WTC11 (cell line): ENCODE measurements at places on chromosomes 2 and 18.

DNA sequence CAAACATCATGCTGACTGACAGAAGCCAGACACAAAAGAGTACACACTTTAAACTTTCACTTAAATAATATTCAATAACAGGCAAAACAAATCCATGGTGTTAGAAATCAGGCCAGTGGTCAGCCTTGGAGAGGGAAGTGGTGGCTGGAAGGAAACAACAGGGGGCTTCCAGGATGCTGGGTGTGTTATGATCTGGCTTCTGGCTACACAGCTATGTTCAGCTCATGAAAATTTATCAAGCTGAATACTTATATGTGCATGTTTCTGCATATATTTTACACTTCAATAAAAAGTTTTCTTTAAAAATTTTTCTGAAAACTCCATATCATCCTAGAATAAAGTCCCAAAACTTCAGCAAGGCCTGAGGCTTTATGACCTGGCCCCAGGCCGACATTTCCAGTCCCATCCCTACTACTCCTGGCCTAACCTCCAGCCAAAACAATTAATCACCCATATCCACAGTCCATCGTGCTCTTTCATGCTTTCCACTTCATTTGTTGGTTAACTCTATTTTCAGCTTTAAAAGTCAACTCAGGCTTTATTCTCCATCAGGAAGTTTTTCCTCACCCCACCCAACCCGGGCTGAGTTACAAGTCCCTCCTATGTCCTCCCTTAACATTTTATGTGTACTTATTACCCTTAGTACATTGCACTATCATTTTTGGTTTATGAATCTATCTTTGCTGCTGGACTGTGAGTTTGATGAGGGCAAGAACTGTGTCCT, 27.9 kb upstream of the SPTBN1 start:
- no peak overlapping the region for H3K27ac ChIP-seq
- no peaks in the 10 kb centered on the region for H3K4me1 ChIP-seq
- no peaks in the 10 kb centered on the region for H3K27me3 ChIP-seq
- no peak for DNase-seq

- H3K4me1 ChIP-seq = 0 out of 2 replicates have a peak, but pooled peaks cover 2% of the 10 kb centered on the region
- no peak for DNase-seq
- H3K27me3 ChIP-seq = no peaks in the 10 kb centered on the region
- no peak overlapping the region for H3K4me3 ChIP-seq
- peaks cover 20% of the 10 kb centered on the region for H3K36me3 ChIP-seq
- H3K27ac ChIP-seq = no peak overlapping the region
Measured at GRCh38 chr2:215499331-215499730, 63.5 kb upstream of the FN1 start.

GRCh38 chr2:127117603-127118002, 10.6 kb upstream of the BIN1 start:
- H3K27me3 ChIP-seq = no peaks in the 10 kb centered on the region; the same call in 1 of the 2 replicates
- no peak overlapping the region for H3K4me3 ChIP-seq
- no peak overlapping the region for H3K27ac ChIP-seq
- H3K4me1 ChIP-seq = peaks cover 11% of the 10 kb centered on the region
- peaks cover 20% of the 10 kb centered on the region for H3K36me3 ChIP-seq

DNA sequence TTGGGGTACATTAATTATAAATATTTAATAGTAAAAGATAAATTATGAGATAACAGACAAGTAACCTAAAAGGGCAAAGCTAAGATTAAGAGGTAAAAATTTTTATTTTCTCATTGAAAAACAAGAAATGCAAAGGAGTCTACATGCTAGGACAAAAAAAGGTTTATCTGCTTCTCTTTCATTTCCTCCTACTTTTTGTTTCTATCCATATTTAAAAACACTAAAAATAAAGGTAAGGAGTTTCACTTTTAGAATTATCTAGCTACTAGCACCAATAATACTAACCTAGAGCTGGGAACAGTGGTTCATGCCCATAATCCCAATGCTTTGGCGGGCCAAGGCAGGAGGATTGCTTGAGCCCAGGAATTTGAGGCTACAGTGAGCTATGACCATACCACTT, 1551.7 kb upstream of the SLC39A10 start:
- no peaks in the 10 kb centered on the region for H3K4me1 ChIP-seq
- no peak for DNase-seq
- no peak overlapping the region for H3K27ac ChIP-seq
- H3K36me3 ChIP-seq = no peaks in the 10 kb centered on the region
- H3K4me3 ChIP-seq = no peak overlapping the region

- H3K4me3 ChIP-seq = no peak overlapping the region
- no peak for DNase-seq
- H3K27ac ChIP-seq = no peak overlapping the region
- no peaks in the 10 kb centered on the region for H3K36me3 ChIP-seq
- no peaks in the 10 kb centered on the region for H3K27me3 ChIP-seq
- H3K4me1 ChIP-seq = peaks cover 55% of the 10 kb centered on the region
Measured at GRCh38 chr18:58118536-58118935, 74.5 kb downstream of the NEDD4L start.

DNA sequence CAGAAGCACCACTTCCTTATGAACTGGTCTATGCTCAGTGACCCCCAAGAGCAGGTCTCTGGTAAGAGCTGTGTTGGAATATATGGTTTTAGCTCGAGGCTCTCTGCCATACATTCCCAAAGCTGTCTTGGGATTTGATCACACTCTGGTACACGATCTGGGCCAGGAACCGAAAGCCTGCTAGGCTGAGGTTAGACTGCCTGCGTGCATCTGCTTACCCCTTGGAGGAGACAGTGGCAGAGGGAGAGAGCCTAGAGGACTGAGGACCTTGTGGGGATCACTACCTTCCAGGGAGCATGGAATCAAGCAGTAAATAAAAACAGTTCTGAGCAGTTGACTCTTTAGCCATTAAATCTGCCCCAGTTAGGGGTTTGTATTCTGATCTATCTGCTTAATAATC, 63.7 kb downstream of the ZNF532 start:
- peaks cover 75% of the 10 kb centered on the region for H3K4me1 ChIP-seq
- H3K4me3 ChIP-seq = peak overlapping the region; percentile 45
- H3K36me3 ChIP-seq = peaks cover 31% of the 10 kb centered on the region
- DNase-seq = no peak
- peak overlapping the region; percentile 96 for H3K27ac ChIP-seq

DNA sequence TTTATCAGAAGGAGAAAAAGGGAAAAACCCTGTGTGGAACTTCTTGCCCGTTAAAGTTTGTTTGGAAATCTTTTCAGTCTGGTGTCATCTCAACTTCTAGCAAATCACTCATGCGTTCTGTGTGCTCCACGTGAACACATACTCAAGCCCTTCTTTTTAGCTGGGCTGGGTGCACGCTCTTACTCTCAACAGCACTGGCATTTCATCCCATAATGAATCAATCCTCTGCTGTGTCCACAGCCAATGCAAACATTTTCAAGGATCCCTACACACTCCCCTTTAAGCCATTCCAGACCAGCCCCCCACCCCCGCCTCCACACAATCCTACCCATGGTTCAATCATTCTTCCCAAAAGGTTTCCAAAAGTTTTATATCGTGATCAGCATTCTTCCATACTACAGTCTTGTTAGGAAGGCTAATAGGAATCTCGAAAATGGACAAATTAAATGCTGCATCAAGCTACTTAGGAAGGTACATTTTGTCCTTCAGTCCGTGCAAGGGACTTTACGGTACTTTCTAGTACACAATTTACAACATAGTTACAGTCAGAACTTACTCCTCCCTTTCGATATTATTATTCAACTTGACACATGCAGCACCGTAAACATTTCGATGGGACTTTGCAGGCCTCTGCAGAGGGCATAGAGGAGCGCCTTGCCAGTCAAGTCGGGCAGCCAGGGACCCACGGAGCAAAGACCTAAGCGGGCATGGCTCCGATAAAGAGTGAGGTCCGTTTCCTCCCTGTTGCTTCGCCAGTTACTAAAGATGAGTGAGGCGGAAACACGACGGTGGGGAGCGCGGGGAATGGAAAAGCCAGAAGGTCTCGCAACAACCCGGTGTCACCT, 1.4 kb downstream of the PTGR3 start:
- H3K27me3 ChIP-seq = peaks cover 81% of the 10 kb centered on the region
- no peak for DNase-seq
- peak overlapping the region; percentile 83 for H3K4me3 ChIP-seq
- peaks cover 56% of the 10 kb centered on the region for H3K4me1 ChIP-seq

GRCh38 chr18:74597034-74597661, 522 bp upstream of the ZNF407 start:
- no peaks in the 10 kb centered on the region for H3K36me3 ChIP-seq
- peaks cover 19% of the 10 kb centered on the region for H3K4me1 ChIP-seq
- peak; percentile 61 for DNase-seq

DNA sequence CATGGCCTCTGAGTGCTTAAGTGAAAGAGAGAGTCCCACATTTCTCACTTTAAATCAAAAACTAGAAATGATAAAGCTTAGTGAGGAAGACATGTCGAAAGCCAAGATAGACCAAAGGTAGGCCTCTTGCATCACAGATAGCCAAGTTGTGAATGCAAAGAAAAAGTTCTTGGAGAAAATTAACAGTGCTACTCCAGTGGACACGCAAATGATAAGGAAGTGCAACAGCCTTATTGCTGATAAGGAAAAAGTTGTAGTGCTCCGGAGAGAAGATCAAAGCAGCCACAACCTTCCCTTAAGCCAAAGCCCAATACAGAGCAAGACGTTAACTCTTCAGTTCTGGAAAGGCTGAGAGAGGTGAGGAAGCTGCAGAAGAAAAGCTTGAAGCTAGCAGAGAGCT, 32.1 kb downstream of the PSMD1 start:
- peaks cover 76% of the 10 kb centered on the region for H3K36me3 ChIP-seq
- no peaks in the 10 kb centered on the region for H3K4me1 ChIP-seq
- H3K27ac ChIP-seq = no peak overlapping the region
- H3K4me3 ChIP-seq = no peak overlapping the region
- no peak for DNase-seq

DNA sequence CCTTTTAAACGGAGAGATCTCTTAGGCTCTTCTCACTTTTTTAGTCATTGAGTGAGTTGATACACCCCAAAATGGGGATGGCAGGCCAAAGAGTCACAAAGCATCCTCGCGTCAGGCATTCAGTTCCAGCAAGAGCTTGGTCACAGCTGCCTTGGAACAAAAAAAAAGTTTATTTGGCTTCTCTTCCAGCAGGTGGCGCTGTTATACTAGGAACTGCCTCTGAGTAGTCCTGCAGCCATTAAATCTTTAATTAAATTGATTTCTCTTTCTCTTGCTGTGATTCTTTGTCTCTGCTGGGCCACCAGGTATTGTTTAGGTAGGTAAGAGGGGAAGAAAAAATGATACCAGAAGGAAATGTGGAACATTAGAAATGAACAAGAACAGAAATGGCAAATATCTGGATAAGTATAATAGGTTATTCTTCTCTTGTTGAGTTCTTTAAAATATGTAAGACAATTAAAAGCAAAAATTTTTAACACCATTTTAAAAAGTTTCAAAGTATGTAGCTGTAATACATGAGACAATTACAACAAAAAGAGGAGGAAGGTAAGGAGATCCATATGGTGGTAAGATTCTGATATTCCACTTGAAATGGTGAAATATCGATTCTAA, 175.1 kb downstream of the GALNT1 start:
- H3K4me1 ChIP-seq = peaks cover 26% of the 10 kb centered on the region
- H3K36me3 ChIP-seq = peaks cover 47% of the 10 kb centered on the region
- peak; percentile 63 for DNase-seq
- H3K4me3 ChIP-seq = no peak overlapping the region

- DNase-seq = no peak
- H3K36me3 ChIP-seq = peaks cover 29% of the 10 kb centered on the region
- no peak overlapping the region for H3K27ac ChIP-seq
- H3K4me1 ChIP-seq = peaks cover 23% of the 10 kb centered on the region
- peaks cover 6% of the 10 kb centered on the region; the same call in 1 of the 2 replicates for H3K27me3 ChIP-seq
Measured at GRCh38 chr18:22935431-22935830, 2.3 kb downstream of the RBBP8 start.

DNA sequence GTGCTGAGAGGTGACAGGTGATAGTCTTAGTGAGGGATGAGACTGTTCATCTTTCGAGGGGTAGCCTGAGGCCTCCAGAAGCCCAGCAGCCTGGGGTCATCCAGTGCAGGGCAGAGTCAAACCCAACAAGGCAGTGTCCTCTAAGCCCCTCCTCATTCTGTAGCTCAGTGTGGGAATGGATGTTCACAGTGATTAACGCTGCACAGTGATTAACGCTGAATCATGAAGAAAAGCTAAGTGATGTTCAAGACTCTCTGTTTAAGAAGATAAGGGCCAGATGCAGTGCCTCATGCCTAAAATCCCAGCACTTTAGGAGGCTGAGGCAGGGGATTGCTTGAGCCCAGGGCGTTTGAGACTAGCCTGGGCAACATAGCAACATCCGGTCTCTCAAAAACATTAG, 56.3 kb upstream of the LAPTM4A start:
- H3K4me3 ChIP-seq = no peak overlapping the region
- no peak overlapping the region for H3K27ac ChIP-seq
- peaks cover 7% of the 10 kb centered on the region for H3K4me1 ChIP-seq
- no peak for DNase-seq

DNA sequence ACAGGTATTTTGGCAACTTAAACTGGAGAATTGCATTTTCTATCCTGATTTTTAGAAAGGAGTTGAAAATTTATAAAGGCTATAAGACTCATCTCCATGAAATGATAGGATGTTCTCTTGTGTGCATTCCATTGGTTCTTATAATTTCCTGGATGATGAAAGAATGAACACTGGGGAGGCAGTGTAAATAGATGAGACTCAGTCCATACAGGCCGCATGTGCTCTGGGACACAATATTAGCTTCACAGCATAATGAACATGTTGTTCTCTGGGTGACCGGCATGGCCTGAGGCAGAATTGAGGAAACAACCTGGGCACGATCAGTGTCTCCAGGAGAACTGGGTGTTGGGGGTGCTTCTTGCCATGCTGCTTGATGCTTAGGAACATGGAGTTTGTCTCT, 38.8 kb downstream of the AOX1 start:
- no peak for DNase-seq
- peaks cover 22% of the 10 kb centered on the region for H3K4me1 ChIP-seq
- no peak overlapping the region for H3K4me3 ChIP-seq
- no peaks in the 10 kb centered on the region for H3K36me3 ChIP-seq

DNA sequence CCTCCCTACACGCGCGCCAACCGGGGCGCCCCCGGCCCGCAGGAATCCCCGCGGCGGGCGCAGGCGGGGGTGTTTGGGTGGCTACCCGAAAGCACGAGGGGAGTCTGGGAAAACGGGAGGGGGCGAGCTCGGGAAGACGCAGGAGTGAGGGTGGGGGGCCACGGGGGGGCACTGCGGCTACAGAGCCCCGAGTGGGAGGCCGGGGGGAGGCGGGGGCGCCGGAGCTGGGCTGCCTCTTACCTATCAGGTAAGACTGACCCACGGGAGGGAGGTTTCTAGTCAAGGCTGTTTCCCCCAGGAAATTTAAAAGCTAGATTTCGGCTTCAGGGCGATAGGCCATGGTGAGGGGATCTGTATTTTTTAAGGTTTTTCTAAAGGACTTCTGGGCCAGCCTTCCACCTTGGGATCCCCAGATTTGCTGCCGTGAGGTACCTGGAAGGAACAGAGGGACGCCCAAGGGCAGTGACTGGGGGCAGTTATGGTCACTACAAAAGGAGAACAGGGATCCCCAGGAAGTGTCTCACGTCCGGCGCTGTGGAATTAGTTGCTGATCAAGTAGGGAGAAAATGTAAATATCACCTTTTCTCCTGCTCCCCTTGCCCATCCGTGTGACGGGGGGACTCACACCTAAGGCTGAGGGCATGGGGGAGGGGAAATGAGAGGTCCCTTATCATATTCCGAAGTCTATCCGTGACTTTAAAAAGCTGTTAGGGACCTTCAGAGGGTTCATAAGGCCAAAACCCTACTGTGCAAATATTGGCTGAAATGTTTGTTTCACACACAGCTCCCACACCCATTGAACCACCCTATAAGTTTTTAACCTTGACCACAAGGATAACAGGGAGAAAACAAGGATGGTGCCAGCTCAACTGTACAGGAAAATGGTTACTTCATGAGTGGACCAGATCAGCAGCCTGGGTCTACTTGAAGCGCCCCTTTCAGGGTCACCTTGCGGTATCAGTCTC, 638 bp upstream of the IRS1 start:
- DNase-seq = no peak
- H3K27me3 ChIP-seq = no peaks in the 10 kb centered on the region
- H3K36me3 ChIP-seq = peaks cover 16% of the 10 kb centered on the region
- peaks cover 40% of the 10 kb centered on the region for H3K4me1 ChIP-seq
- H3K4me3 ChIP-seq = peak overlapping the region; percentile 85
- peak overlapping the region; percentile 49; the same call in 1 of the 2 replicates for H3K27ac ChIP-seq
